ENCODE measurements at places on chromosomes 12 and 14.

DNA sequence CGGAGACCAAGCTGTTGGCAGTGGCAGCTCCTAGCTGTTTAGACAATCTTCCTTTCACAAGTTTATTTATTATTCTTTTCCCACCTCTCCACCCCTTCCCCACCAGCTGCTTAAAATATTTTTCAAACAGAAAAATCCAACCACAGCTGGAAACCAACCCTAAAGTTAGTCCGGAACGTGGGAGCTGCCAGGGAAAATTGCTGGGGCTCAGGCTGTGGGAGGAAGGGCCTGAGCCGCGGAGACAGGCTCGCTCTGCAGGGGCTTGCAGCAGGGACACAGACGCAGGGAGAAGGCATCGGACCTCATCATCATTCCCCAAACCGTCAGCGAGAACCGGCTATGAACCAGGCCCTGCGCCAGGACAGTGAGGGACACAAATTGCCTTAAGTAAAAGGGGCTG is 16.1 kb upstream of the TMEM106C start:
- DNase-seq, result no peak

- no peak for DNase-seq
These were observed 14.7 kb upstream of the HIGD1C start for GRCh38 chr12:50937653-50938052.

- DNase-seq, result no peak
These were observed 63.0 kb downstream of the GNS start for GRCh38 chr12:64696080-64696741.

- no peak for DNase-seq
These were observed 44.9 kb upstream of the GAS2L3 start for GRCh38 chr12:100528471-100529127.

- no peak for DNase-seq
These were observed 13.7 kb downstream of the P2RX4 start for GRCh38 chr12:121223292-121224285.

- no peak for DNase-seq
These were observed 5.0 kb downstream of the BIN2 start for GRCh38 chr12:51318846-51319599.

- no peak for DNase-seq
These were observed 11.6 kb downstream of the TEDC1 start for GRCh38 chr14:105502446-105503295.

GRCh38 chr12:60760965-60761364 is 1165.1 kb downstream of the SLC16A7 start:
- no peak for DNase-seq

DNA sequence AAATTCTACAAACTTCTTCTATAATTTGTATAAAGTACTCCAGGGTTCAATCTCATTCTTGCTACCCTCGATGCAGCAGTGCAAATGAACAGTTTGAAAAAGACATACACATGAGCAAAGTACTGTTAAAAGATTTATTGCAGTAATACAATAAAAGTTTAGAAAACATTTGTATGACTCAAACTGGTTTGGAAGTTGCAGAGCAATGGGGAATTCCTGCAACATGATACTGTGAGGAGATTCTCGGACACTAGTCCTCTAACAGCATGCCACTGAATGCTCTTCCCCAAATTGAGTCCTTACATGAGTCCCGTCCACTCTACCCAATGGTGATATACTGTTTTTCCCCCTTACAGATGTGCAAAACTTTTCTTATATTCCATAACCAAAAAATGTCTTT is 45.4 kb downstream of the ATG14 start:
- no peak for DNase-seq

- DNase-seq, result no peak
These were observed 49.8 kb downstream of the PTGER2 start for GRCh38 chr14:52363961-52364360.

- DNase-seq, result no peak
These were observed 11.9 kb downstream of the RHOF start for GRCh38 chr12:121781484-121781997.

DNA sequence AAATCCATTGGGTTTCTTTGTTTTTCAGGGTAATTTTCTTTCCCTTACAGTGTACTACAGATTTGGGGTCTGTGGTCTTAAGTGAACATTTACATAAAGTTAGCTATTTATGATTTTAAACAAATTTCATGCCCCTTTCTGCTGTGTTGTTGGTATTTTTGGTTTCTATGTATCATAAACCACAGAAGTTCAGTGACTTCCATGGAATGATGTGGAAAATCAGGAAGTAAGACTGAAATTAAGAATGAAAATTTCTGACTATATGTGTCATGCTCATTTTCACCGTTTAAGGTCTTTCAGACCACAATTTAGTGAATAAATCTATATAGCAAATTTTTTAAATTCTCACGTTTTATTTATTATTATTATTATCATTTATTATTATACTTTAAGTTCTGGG is 31.7 kb downstream of the ETV6 start:
- no peak for DNase-seq

DNA sequence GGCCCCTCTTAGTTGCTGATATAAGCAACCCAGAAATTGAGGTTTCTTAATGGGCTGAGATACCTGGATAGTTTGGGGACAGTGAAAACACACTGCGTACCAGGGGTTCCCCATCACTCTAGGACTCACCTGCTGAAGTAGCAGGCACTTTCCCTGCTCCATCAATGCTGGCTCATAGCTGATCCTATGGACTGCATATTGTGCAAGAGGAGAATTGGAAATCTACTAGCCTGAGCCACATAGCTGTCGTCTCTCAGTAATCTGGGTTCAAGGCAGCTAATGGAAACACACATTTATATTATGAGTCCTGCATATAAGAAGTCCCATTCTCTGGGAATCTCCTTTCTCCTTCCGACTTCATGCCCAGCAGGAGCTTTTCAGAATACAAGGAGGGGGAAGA is 7.3 kb upstream of the DUSP6 start:
- DNase-seq, result no peak

DNA sequence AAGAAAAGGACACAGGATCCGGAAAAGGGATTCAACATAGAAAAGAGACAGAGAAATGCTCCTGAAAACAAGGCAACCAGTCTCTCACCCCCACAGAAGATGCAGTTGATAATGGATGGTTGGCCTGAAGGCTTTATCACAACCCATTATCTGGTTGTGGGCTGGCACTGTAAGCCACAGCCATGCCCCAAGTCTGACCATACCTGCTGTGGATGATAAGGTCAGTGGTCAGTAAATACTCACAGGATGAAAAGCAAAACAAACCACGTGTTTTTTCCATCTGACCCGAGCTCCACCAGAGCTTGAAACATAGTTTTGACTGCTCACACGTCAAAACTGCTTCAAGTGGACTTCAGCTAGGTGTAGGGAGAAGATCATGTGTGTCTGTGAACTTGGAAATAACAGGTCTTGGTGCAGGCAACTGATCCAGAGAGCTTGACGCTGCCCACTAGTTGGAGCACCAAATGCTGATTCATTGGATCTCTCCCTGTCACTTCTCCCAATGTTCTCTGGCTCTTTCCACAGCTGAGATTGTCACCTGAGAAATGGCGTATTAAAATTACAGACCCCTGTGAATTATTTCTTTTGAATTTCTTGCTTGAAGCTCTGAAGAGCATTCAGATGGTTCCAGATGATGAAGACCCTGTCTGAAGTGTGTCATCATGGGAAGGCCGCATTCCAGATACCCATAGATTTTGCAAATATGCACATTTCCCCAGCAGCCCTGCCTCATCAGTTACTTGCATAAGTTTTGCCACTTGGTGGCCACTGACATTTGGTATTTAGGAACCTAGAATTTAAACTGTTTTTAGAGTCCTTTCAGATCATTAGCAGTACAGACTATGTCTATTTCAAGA is 8.5 kb downstream of the TMEM233 start:
- no peak for DNase-seq

DNA sequence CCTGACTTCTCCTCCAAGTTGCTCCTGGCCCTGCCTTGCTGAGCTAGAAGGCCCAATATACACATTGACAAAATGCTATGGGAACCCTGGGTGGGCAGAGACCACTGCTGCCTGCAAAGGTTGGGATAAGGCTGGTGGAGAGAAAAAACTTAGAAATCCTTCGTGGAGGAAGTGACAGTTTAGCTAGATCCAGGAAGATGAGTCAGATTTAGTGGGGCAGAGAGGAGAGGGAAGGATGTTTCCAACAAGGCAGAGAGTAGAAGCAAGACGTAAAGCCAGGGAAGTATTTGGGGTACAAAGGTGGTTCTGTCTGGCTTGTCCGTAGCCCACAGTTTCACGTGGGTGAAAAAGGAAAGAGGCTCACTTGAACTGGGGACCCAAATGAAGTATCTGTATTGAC is 69.0 kb upstream of the CLMN start:
- no peak for DNase-seq

DNA sequence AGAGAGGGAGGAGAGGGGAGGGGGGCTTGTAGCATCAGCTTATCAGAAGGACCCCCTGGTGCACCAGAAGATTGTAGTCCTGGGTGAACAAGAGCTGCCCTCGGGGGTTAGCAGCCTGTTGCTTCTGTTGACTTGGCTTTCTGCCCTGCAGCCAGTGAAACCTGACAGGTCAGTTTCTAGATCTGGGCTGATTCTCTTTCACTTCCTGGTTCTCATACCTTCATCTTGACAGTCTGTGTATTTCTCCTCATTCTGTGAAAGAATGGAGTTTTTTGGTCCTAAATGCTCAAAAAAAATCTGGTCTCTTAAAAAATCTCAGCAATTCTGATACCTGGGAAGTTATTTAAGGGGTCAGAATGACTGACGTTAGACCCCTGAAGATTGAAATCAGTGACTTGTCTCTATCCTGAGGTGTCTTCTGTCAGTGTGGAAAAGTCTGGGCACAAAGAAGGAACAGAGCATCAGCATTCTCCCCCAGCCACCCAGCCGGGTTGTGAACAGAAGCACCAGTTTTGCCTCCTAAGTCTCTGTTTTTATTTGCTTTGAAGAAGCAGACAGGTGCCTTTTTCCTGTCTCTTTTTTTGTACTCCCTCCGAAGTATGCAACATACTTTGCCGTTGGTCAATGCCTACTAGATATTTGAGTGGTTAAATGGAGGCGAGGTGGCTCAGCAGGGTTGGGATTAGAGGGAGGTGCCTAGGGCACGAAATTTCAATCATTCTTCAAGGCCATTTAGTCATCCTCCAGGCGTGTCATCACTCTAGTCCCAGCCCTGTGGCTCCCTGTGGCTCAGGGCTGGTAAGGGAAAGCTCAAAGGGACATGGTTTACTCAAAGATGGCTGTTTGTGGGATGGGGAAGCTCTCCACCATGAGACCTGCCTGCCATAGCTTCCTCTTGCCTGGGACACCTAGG is 24.0 kb downstream of the TTC9 start:
- no peak for DNase-seq

DNA sequence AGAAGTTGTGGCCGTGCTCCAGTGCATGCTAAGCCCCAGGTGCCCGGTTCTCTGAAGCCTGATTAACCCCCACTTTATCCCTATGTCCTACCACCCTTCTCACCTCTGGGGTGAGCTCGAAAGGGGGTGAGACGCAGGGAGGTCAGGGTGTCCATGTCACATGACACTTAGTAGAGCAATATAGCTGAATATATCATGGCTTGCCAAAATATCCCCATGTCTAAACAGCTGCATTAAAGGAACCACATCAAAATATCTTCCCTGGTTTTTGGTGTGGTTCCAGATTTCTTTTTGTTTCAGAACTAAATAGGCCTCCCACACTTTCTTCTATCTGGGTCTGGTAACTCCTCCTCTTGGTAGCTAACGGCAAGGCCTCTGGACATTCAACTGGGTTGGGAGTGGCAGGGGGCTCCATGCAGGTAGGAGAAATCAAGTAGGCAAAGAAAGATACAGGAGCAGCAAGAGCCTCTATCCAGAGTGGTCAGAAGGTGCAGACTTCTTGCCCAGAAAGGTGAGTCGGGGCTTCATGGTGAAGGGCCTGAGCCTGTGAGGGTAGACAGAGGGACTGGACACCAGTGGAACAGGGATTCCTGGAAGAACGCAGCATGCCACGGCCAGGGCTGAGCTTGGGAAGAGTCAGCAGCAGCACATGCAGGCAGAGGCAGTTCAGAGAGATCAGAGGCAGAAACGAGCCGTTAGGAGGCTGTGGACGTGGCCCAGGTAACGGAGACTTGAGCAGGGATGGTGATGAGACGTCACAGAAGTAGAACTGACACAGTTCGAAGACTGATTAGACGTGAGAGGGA is 202.8 kb upstream of the DIO3 start:
- DNase-seq, result no peak

- DNase-seq, result peak; percentile 22
These were observed 21.0 kb upstream of the RNASE2 start for GRCh38 chr14:20934148-20934762.

- DNase-seq, result no peak
These were observed 9.3 kb upstream of the C12orf43 start for GRCh38 chr12:121025442-121026226.

DNA sequence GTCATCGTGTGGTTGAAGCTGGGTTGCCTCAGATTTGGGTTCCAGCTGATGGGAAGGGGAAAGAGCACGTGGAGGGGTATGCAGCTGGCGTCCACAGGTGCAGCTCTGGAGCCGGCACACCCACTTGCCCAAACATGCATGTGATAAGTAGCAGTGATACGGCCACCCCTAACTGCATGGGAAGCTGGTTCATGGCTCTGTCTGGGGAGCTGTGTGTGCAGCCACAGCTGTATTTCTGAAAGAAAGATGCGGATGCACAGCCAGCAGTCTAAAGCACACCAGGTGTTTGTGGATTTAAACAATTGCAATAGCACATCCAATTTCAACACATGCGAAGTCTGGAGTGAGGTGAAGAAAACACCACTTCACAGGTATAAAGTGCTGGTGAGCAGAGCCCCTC is 181.4 kb downstream of the EFCAB11 start:
- DNase-seq, result no peak

DNA sequence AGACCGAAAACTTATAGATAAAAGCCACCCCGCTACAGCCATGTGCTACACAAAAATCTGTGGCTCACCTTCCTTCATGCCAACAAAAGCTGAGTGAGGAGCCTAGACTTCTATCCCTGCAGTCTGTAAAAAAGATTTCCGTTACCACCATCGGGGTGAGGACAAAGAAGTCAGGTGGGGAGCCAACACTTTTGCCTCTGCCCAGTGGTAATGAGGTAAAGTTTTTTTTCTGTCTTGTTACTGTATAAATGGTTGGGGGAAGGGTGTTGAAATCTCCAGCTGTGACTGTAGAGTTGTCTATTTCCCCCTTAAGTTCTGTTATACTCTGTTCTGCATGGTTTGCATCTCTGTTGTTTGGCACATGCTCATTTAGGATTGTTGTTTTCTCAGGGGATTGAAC is 707.8 kb downstream of the FLRT2 start:
- DNase-seq, result no peak

- no peak for DNase-seq
These were observed 30.4 kb downstream of the SLC2A13 start for GRCh38 chr12:40075458-40075857.

Measured in activated CD8-positive, alpha-beta memory T cell treated with anti-CD3 and anti-CD28 coated beads for 1 hour (primary cell).